ENCODE measurements at places on chromosomes 7 and 10.

GRCh38 chr10:100739517-100740368 lies 5.6 kb upstream of the PAX2 start:
- DNase-seq = no peak

DNA sequence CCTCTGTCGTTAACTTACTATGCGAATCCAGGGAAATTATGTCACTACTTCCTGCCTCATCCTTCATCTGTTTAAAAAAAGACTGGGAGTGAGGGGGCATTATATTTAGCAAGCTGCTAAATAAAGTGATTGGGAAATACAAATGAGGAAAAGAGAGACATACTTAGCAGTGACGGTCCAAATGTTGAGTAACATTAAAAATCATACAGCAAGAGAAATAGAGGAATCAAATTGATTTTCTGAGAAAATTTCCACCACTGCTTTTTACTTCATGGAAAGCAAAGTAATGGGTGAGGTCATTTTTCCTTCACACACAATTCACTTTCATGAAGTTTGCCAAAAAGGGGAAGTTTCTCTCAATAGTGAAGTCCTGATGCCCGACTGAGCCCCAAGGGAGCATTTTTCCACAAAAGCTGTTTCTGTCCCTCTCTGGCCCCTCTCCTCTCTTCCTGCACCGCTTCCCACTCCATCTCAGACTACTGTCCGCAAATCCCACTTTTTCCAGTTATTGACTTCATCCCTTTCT lies 61.9 kb upstream of the ADO start:
- DNase-seq = no peak

- DNase-seq = no peak
Observed at GRCh38 chr7:1812509-1813393, 142.7 kb downstream of the ELFN1 start.

- no peak for DNase-seq
Observed at GRCh38 chr10:34850558-34850957, 35.5 kb upstream of the PARD3 start.

- no peak for DNase-seq
Observed at GRCh38 chr7:25951414-25952260, 200.4 kb upstream of the NFE2L3 start.

GRCh38 chr7:150449206-150449952 lies 1.1 kb upstream of the GIMAP8 start:
- no peak for DNase-seq

DNA sequence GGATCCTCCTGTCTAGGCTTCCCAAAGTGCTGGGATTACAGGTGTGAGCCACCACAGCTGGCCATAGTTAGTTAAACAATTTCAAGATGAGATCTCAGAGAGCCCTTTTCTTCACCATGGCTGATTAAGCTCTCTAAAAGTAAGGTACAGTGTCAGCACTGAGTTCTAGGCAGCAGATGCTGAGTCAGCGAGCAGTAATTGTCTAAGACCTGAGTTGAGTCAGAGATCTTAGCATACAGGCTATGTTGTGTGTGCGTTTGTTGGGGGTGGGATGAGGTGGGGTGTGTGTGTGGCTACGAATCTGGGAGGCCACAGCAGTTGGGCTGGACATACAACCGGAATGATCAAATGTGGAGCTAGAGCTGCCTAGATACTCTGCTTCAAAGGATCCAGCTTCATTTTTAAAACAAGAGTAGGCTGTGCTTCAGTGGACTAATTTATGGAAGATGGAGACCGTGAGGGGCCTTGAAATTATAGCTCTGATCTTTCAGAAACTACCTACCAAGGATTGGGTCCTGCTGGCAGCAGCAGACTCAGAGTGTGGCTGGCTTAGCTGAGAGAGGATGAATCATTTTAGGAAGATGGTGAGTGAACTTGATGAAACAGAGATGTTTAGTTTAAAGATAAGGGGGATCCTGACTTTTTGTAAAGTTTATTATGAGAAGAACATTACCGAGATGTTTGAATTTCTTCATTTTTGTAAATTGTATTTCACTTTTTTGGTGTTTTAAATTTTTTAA lies 17.5 kb upstream of the MTPN start:
- no peak for DNase-seq

- no peak for DNase-seq
Observed at GRCh38 chr7:127486654-127487053, 94.1 kb upstream of the ZNF800 start.

DNA sequence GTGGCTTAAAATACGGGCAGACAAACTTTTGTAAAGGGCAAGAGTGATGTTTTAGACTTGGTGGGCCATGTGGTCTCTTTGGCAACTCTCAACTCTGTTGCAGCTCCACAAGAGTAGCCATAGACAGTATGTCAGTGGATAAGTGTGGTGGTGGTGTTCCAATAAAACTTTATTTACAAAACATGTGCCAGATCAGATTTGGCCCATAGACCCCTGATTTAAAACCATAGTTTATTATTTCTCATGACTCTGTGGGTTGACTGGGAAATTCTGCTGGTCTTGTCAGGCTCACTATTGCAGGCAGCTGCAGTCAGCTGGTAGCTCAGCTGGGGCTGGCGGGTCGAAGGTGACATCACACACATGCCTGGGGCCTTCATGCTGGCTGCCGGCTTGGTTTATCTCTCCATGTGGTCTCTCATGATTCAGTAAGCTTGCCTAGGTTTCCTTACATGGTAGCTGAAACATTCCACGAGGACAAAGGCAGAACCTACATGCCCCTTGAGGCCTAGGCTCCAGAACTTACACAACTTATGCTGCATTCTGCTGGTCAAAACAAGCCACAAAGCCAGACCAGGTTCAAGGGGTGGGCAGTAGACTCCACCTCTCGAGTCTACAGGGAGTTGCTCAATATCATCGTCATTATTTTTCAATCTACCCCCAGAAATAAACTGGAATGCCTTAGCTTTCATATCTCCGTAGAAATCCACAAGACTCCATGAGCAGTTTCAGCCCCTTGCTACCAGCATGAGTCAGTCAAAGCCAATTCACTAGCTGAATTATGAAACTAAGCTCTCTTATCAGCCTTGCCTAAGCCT lies 245.7 kb downstream of the WDR11 start:
- DNase-seq = no peak

- no peak for DNase-seq
Observed at GRCh38 chr10:93993414-93993781, 333 bp upstream of the PLCE1 start.

DNA sequence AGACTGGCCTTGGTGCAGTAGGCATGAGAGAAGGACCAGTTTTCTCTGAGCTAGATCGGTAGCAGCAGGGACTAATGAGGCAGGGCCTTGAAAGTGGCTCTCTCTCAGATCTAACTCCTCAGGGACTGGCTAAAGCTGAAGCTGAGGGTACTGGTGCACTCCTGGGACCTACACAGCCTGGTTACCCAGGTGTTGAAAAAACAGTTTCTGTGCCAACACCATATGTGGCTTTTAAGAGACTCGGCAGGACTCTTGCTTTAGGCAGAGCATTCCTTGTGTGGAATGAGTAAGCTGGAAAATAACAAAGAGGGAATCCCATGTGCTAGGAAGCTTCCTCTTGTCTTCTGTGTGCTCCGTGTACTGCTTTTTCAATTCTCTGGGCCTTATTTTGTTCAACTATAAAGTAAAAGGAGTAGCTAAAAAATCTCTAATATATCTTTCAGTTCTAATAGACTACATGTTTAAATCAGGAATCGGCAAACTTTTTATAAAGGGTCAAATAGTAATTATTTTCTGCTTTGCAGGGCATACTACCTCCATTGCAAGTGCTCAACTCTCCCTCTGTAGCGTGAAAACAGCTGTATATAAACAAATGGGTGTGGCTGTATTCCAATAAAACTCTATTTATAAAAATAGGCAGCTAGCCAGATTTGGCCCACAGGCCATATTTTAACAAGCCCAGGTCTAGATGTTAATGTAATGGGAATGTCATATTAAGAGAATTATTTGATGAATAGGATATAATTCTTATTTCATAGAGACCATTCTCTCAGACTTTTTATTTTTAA lies 186.1 kb upstream of the KAT6B start:
- no peak for DNase-seq
